ENCODE measurements at places on chromosomes 6 and 20.

DNA sequence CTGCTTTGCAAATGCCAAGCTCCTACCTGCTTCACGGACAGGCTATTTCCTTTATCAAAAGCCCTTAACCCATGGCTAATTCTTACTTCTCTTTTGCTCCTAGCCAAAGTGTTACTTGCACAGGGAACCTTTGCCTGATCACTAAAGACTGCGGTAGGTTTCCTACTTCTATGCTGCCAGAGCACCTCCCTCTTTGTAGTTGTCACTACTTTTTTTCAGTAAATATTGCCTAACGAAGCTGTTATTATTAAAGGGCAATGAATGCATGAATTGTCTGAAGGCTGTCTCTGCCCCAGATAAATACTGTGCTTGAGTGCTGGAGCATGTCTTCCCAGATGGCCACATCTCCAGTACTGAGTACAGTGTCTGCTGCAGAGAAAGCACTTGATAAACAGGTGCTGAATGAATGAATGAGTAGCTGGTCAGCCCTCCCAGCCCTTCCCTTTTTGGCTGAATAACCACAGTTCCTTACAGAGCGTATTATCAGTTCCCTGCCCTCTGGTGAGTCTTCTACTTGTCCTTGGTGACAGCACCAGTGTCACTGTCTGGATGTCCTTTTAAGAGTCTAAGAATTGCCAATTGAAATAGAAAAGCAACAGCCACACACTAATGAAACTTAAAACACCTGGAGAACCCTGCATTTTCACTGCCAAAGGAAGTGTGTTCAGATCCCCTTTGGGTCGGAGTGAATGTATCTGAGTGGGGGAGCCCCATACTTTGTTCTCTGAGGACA, 73.6 kb upstream of the TRAF3IP2 start:
- DNase-seq = no peak

DNA sequence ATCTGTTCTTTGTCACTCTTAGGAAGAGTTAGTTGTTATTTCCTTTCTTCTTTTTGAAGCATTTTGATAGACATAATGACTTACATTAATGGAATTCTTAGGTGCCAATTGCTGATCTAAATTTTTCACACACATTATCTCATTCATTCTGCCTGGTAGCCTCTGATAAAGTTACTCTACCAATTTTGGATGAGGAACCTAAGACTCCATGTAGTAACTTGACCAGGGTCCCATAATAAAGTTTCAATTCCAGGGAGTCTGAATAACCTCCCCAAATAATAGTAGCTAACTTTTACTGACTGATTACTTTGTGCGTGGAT, 73.2 kb upstream of the CITED2 start:
- no peak for DNase-seq

GRCh38 chr6:157530126-157530525, 149.1 kb downstream of the ZDHHC14 start:
- DNase-seq = no peak

DNA sequence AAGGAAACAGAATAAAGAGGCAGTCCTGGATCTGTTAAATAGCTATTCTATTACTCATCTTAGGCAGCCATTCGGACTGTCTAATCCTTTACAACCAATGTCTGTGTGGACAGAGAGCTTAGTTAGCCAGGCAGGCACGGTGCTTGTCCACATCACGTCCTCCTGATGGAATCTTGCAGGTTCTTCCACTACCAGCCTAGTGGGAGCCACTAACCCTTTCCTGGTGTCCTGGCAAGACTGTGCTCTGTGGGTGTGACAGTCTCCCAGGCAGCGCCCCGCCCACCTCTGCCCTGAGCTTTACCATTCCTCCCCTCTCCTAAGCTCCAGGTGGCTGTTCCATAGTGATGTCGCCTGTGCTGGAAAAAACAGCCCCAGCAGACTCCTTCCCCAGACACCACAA, 78.3 kb upstream of the CLDN20 start:
- DNase-seq = no peak

- no peak for DNase-seq
These were observed 14.0 kb upstream of the MAP7 start for GRCh38 chr6:136564180-136564579.
